ENCODE measurements at places on chromosomes 16 and 17.

- DNase-seq, result no peak
Observed at GRCh38 chr17:67035131-67036083, 8.9 kb upstream of the CACNG1 start.

DNA sequence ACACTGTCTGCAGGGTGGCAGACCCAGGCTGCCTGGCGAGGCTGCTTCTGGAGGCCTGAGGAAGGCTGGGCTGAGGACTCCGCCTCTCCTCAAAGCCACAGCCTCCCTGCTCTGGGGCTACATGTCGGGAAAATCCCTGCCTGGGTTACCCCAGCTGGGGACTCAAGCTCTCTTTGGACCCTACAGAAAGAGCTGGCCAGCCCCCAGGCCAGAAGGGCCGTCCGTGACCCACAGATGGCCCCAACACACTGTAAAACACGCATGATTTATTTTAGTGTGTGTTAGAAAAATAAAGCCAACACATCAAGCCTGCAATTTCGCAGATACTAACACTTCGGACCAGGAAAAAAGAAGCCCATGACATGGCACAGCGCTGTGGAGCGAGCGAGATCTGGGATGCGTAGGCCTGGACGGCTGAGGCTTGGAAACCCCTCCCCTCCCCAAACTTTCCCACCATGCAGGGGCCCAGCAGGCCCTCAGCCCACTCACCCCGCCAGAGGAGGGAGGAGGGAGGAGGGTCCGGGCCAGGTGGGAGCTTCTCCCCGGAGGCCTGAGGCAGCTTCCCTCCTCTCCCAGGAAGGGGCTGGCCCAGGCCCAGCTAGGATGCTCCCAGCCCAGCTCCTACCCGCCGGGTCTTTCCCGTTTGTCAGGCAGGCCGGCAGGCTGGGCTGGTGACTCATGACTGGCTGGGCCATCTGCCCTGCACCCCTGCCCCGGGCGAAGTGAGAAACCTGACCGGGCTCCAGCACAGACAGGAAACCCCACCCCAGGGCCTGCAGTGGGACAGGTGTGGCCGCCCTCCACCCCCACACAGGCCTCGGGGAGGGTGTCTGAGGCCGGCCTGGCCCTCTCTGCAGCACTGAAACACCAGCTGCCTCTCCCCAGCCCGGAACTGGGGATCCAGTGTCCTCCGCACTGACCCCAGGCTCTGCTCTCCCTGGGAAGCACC is 34.1 kb upstream of the SLC38A10 start:
- DNase-seq, result no peak

DNA sequence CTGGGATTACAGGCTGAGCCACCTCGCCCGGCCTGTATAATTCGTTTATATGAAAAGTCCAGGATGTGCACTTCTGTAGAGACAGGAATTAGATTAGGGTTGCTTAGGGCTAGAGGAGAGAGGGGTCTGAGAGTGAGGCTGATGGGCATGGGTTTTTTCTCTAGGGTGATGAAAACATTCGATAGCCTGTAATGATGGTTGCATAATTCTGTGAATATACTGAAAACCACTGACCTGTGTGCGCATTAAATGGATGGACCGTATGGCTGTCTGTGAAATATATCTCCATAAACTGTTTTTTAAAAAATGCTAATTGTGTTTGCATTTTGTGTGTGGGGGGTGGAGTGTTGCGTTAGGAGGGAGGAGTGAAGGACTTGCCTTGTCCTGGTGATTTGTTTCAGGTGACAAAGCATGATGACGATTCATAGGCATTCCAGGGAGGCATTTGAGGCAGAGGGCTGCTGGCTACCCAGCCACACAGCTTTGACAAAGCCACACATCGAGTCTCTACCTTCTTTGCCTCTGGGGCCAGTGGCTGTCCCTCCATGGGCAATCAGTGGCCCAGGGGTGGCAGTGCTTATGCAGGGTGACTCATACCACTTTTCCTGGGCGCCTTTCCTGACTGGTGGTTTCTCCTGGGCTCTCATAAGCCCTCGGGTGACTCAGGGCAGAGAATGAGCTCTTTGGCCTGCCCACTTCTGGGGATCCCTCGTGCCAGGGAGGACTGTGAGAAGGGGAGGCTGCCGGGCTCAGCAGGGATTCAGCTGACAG is 148.5 kb upstream of the WSCD1 start:
- DNase-seq, result no peak

- no peak for DNase-seq
Observed at GRCh38 chr16:75196836-75197235, 10.1 kb downstream of the CTRB2 start.

GRCh38 chr17:30922235-30923030 is 688 bp downstream of the ADAP2 start:
- no peak for DNase-seq

DNA sequence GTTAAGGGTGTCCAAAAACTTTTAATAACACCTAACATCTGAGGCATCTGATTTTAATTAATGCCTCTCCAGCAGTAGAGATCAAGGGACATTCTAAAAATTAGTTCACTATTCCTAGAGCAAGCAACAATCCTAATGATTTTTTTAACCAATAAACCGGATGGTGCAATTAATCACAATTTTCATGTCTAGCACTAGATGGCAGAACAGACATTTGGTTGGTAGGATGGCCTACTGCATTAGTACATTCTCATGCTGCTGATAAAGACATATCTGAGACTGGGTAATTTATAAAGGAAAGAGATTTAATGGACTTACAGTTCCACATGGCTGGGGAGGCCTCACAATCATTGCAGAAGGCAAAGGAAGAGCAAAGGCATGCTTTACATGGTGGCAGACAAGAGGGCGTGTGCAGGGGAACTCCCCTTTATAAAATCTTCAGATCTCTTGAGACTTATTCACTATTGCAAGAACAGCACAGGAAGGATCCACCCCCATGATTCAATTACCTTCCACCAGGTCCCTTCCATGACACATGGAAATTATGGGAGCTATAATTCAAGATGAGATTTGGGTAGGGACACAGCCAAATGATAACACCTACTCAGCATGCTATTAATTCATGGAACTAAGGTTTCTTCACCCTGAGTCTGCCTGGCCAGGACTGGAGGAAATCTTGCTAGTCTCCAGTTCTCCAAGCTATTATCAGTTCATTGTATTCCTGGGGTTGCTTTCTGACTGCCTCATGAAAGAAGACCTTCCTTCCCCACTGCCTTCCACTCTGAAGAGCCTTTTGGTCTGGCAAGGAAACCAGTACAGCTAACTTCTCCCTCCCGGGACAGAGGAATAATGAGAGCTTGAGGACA is 24.8 kb downstream of the HS3ST3A1 start:
- DNase-seq, result no peak

- no peak for DNase-seq
Observed at GRCh38 chr16:23236983-23237382, 54.4 kb downstream of the SCNN1G start.

- no peak for DNase-seq
Observed at GRCh38 chr16:26051063-26051462, 359.3 kb downstream of the HS3ST4 start.

DNA sequence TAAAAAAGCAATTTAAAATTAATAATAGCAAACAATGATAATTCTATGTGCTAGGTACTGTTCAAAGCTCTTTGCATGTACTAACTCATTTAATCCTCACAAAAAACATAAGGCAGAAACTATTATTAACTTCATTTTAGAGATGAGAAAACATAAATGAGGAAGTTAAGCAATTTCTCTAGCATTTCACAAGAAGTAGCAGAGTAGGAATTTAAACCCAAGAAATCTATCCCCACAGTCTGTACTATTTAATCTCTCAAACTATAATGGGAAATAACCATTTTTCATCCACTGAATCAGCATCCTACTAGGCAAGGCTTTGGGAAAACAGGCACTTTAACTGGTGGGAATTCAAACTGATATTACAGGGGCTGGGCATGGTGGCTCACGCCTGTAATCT is 42.2 kb upstream of the INTS2 start:
- DNase-seq, result no peak

GRCh38 chr17:2874189-2874686 is 78.0 kb downstream of the RAP1GAP2 start:
- no peak for DNase-seq

DNA sequence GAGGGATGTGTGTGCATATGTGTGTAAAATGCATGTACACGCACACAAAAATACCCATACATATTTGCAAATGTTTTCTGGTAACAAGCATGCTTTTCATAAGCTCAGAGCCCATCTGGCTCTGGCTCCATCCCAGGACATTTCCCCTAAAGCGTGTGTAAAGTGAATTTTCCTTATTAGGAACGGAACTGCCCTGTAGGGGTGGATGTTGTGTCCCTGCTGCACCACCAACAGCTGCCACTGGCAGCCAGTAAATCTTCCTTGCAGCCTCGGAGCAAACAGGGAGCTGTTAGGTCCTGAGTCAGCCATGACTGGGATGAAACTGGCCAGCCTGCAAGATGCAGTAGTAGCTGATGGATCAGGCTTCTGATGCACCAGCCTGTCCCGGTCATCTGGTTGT is 393.5 kb downstream of the UTP18 start:
- no peak for DNase-seq

DNA sequence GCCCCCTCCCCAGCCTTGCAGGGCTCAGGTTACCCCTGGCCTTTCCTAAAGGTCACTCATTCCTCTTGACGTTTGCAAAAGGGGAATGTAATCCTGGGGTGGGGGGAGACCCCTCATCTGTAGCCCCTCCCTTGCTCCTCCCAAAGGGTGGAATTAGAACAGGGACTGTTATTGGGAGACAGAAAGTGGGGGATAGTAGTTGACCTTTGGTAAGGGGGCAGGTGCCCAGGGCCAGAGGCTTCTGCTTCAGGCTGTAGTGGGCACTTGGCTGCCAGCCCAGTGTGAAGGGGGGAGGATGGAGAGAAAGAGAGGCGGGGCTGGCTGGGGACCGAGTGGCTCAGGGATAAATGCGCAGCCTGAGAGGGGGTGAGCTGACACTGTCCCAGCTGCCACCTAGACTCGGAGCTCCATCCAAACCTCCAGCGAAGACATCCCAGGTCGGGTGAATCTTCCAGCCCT is at the start of gene ENO3:
TSS of gene ENO3 (plus strand) at position 374 of the 459 bp plus-strand sequence. CDS start 711 bp downstream, outside the sequence.
- DNase-seq, result no peak

GRCh38 chr16:16042076-16042475 is 92.7 kb downstream of the ABCC1 start:
- DNase-seq, result no peak

DNA sequence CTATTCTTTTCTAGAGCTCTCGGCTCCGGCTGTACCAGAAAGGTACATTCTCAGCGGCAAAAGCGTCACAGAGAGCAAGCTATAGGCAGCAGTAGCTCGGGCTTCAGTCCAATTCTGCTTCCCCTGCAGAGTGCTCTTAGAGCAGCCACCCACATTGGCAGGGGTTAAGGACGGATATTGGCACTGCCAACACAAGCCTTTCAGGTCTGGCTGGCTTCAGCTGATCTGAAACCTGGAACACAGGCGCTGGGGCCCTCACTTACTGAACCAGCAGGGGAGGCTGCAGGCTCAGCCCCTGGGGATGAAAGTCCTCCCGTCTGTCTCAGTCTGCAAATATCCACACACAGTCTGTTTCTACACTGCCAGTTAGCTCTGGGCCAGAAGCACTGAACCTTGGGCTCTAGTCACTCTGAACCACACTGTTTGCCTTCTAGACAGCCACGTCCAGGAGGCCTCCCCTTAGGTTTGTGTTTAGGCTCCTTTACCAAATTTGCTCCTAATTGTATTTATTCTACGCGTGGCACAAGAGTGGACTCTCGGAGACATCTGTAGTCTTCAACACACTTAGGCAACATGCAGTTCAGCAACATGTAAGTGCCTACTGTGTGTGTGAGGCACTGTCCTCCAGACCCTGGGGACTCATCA is 40.1 kb downstream of the HIC1 start:
- DNase-seq, result no peak

DNA sequence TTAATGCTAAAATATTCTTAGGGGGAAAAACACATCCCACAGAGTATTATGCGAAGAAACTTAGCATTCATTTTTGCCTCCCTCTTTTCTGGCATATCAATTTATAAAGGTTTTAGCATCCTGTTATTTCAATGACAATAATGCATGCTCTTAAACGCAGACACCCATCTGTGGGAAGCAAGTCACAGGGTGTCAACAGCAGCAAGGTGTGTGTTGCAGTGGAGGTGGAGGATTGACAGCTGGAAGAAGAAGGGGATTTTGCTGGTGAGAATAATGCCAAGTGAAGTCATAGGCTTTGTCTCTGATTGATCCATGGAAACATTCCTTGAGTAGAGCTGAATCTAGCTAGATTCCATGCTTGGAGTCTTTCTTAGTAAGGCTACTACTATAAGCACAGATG is 498.1 kb downstream of the NPIPA7 start:
- DNase-seq, result no peak

GRCh38 chr16:31179219-31179746 is 656 bp upstream of the FUS start:
- no peak for DNase-seq

DNA sequence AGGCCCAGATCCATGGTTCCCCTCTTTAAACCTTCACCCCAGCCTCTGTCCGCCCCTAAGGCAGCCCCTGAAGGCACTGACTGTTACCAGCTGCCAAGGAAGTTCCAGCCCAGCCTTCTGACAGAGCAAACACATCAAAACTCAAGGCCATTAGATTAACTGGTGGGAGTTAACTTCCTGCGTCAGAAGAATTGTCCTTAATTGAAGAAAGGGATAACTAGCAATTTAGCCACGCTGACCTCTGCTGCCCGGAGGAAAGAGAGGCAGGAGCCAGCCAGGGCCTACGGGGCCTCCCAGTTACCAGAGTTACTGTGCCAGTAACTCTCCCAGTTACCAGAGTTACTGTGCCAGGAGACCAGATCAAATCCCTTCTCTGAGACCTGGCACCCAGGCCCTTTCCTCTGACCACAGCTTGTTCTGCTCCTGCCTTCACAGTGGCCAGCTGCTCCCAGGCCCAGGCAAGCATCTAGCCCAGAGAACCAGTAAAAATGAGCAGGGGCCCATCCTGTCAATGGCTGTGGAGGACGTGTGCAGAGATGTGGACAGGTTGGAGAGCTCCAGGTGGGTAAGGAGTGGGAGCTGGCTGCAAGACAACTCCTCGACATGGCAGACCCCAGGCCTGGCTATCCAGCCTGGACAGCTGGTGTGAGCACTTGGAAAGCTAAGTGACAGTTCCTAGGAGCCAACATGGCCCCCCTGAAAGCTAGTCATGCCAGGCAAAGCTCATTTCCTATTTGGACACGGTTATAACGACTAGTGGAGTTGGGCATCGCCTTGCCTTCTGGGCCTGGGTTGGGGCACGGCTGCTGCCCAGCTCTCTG is 2.8 kb upstream of the PITPNM3 start:
- DNase-seq, result no peak

All from NCI-H187 treated with DMSO at 0.1 percent for 48 hours (cell line).